ENCODE measurements at places on chromosomes 5 and 9. TPM values are rescaled to one million over a fixed set of nuclear protein-coding genes. Genes with fewer than 3 reads are reported as not detected.
A peak's percentile ranks its signal among the peaks of the same experiment; 100 is the strongest.

DNA sequence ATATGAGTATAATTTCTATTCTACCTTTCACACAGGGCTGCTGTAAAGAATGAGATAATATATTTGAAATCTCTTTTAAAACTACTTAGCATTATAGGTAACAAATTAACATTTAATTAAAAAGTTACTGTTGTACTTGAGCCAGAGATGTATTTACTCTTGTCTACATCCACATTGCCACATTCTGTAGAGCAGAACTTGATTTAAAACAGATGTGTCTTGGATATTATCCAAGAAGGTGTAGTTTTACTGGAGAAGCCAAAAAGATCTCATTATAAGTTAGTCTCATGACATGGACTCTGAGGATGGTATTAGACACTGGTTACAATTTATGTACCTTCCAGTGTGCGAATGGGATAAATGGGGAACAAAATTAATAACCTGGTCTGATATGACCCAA is 293.1 kb upstream of the CCNH start:
- no peak overlapping the region for H3K4me3 ChIP-seq
- H3K27ac ChIP-seq: no peak overlapping the region
- H3K27me3 ChIP-seq: no peaks in the 10 kb centered on the region
- DNase-seq: no peak
- no peaks in the 10 kb centered on the region for H3K4me1 ChIP-seq
- H3K36me3 ChIP-seq: no peaks in the 10 kb centered on the region

- H3K27me3 ChIP-seq: no peaks in the 10 kb centered on the region
- no peaks in the 10 kb centered on the region for H3K36me3 ChIP-seq
- H3K4me1 ChIP-seq: no peaks in the 10 kb centered on the region
- no peak overlapping the region for H3K4me3 ChIP-seq
Observed at GRCh38 chr5:16245956-16246355, 66.4 kb upstream of the MARCHF11 start.

Gene KCNN2
- total RNA-seq: 2.2 TPM

DNA sequence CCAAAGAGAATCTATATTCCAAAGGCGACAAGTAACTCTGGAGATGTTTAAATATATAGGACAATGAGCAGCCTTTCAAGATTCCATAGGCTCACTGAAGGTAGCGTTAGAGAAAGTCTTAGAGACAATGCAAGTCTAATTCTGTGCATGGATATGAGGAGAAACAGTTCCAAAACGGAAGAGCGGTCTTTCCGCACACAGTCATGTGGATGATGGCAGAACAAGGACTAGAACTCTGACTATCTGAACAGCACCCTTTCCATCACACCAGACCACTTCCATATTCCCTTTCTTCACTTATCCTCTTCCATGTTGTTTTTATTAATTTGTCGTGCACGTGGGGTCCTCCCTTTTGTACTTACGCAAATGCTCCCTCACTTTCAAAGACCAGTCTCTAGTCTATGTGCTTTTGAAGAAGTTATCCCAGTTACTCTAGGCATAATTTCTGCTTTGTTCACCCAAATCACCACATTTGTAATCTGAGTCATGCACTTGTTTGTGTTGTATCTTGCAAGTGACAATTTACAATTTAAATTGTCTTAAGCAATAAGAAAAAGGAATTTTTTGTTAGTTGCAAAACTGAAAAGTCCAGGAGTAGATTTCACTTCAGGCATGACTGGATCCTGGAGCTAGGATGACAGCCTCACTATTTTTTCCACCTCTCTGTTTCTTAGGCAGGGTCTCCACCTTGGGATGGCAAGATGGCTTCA is 116.0 kb upstream of the ADRA1B start:
- H3K36me3 ChIP-seq: no peaks in the 10 kb centered on the region
- no peaks in the 10 kb centered on the region for H3K4me1 ChIP-seq
- H3K27me3 ChIP-seq: peaks cover 3% of the 10 kb centered on the region
- no peak overlapping the region for H3K4me3 ChIP-seq
- DNase-seq: peak; percentile 18
- no peak overlapping the region for H3K27ac ChIP-seq

Gene FNBP1
- 15.4 TPM for total RNA-seq

Gene IL13
- not detected for total RNA-seq

DNA sequence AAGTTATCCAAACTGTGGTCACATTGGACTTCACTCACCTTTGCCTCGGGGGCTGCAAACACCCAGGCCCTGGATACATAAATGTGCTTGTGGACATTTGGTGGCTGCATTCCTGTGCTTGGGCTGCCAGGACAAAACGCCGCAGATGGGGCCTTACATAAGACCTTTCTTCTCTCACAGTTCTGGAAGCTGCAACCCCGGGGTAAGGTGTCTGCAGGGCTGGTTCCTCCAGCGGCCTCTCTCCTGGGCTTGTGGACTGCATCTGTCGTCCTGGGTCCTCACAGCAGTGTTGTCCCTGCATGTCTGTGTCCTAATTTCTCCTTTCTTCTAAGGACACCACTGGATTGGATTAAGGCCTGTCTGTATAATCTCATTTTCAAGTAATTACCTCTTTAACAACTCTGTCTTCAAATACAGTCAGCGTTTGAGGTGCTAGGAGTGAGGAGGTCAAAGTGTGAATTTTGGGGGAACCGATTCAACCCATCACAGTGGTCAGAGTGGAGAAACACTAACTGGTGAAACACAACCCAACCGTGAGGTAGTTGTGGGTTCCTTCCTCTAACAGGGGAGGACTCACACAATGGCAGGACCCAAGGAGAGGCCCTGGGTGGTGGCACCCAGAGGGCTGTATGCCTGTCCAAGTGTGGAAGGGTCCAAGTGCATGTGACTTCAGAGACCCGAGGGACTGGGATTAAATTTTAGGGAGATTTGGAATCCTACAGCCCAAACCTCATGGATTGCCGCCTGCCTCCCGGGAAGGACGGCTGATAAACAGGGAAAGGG is 415.6 kb downstream of the IRX2 start:
- H3K4me1 ChIP-seq: no peaks in the 10 kb centered on the region
- H3K27ac ChIP-seq: no peak overlapping the region
- DNase-seq: no peak
- no peak overlapping the region for H3K4me3 ChIP-seq

DNA sequence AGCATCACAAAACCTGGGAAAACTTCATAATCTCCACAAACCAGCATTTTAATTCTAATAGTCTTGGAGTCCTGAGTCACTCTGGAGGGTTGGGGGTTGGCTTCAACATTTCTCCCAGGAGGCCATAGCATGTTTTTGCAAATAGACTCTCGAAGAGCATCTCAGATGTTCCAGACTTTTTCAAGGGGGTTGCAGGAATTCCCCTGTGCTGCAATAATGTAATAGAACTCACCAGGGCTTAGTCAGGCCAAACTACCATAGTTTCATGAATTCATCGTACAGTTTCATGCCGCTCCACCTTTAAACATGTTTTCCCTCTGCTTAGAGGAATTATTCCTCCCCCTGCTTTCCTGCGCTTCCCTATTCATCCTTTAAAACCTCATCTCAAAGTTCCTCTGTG is 499.5 kb upstream of the KLF4 start:
- no peak overlapping the region for H3K27ac ChIP-seq
- no peak overlapping the region for H3K4me3 ChIP-seq
- no peaks in the 10 kb centered on the region for H3K36me3 ChIP-seq
- H3K4me1 ChIP-seq: no peaks in the 10 kb centered on the region

GRCh38 chr5:139651853-139652787 is 4.0 kb downstream of the CXXC5 start:
- H3K36me3 ChIP-seq: no peaks in the 10 kb centered on the region
- no peaks in the 10 kb centered on the region for H3K27me3 ChIP-seq
- H3K4me3 ChIP-seq: peak overlapping the region; percentile 17
- peak overlapping the region; percentile 86 for H3K27ac ChIP-seq
- peak; percentile 94 for DNase-seq

DNA sequence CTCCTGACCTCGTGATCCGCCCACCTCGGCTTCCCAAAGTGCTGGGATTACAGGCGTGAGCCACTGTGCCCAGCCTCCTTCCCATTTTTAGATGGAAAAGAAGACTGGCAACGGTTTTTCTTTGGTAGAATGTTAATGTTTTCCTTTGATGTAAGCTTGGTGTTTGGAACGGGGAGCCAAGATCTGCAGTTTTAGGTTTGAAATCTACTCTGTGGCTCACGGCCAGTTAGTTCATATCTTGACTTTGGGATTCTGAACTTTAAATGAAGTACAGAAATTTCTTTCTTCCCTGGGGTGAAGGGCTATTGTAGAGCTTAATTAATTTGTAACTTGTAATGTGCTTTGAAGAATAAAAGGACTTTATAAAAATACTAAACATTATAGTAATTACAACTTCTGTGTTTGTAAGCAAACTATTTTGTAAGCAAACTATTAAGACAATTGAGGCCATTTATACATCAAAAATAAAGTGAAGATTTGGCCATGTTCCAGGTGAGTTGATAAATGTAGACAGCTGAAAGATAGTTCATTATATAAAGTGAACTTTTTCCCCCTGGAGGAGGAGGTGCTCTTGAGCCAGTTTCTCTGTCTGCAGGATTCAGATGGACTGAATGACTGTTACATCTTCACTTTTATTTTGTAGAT is 117.1 kb upstream of the TUT7 start:
- no peaks in the 10 kb centered on the region for H3K36me3 ChIP-seq
- H3K4me1 ChIP-seq: no peaks in the 10 kb centered on the region
- no peak overlapping the region for H3K27ac ChIP-seq
- DNase-seq: no peak
- H3K27me3 ChIP-seq: no peaks in the 10 kb centered on the region

DNA sequence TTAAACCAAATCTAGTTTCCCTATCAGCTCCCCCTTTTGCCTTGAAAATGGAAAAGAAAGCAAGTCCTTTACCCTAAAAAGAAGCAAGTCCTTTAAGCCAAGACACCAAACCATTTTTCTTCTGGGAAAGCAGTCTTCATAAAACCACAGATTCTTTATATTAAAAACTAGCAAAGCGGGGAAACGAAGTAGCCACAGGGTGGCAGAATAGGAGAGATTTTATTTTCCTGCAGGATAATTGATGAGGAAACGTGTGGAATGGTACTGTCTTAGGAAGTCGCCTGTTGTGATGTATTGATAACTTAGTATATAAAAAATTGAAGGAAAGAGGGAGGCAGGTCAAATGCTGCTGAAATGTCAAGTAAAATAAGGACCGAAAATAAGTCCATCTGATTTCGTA is 41.1 kb downstream of the ZNF883 start:
- no peak overlapping the region for H3K27ac ChIP-seq
- DNase-seq: no peak
- no peak overlapping the region for H3K4me3 ChIP-seq
- H3K27me3 ChIP-seq: no peaks in the 10 kb centered on the region

GRCh38 chr5:155508673-155509072 is 495.1 kb downstream of the KIF4B start:
- no peaks in the 10 kb centered on the region for H3K4me1 ChIP-seq
- H3K27ac ChIP-seq: no peak overlapping the region
- no peak overlapping the region for H3K4me3 ChIP-seq
- H3K27me3 ChIP-seq: no peaks in the 10 kb centered on the region
- H3K36me3 ChIP-seq: no peaks in the 10 kb centered on the region
- no peak for DNase-seq

DNA sequence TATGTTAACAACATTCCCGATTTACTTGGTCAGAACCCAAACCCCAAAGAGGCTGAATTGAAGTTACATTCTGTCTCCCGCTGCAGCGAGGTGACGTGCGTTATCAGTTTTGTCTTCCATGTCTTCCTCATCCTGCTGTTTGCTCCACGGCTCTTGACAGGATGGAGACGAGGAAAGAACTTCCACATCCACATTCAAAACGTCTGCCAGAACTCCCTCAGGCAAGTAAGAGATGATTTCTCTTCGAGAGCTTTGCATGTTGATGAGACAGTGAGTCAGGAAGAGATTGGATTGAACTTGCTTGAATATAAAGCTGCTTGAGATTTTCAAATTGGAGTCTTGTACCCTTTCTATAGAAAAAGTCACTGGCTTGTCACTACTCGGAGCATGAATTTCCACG is 242.6 kb downstream of the AUH start:
- H3K27ac ChIP-seq: peak overlapping the region; percentile 99
- peak overlapping the region; percentile 19 for H3K4me3 ChIP-seq
- DNase-seq: peak; percentile 77
- no peaks in the 10 kb centered on the region for H3K36me3 ChIP-seq
- peaks cover 21% of the 10 kb centered on the region for H3K4me1 ChIP-seq

DNA sequence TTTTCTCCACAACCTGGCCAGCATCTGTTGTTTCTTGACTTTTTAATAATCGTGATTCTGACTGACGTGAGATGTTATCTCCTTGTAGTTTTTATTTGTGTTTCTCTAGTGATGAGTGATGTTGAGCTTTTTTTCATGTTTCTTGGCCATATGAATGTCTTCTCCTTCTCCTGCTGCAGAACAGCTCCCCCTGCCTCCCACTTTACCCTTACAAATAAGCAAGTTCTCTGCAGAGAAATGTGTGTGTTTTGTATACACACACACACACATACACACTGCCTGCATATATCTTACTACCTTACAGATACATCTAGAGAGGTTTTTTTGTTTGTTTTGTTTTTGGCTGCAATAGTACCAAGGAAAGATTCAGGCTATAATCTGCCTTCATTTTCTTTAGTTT is 88.7 kb upstream of the PHF24 start:
- peak; percentile 19 for DNase-seq
- no peaks in the 10 kb centered on the region for H3K4me1 ChIP-seq
- H3K4me3 ChIP-seq: no peak overlapping the region
- no peaks in the 10 kb centered on the region for H3K27me3 ChIP-seq
- H3K36me3 ChIP-seq: no peaks in the 10 kb centered on the region
- no peak overlapping the region for H3K27ac ChIP-seq

DNA sequence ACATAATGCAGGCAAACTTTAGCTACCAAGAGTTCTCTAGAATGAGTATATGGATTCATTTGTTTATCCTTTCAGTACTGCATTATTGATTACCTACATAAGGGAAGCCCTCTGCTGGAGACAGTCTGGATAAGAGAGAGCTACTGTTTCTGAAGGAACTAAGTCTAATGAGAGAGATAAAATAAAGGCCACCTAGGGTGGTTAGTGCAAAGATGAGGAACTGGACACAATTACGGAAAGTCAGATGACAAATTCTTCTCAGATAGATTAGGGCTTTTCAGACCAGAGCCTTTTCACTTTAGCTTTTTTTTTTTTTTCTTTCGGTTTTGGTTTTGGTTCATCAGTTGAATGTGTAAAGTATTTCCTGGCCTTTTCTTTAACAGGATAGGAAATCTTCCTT is 31.3 kb downstream of the ISOC1 start:
- no peaks in the 10 kb centered on the region for H3K4me1 ChIP-seq
- DNase-seq: no peak
- H3K27ac ChIP-seq: no peak overlapping the region
- no peak overlapping the region for H3K4me3 ChIP-seq
- no peaks in the 10 kb centered on the region for H3K27me3 ChIP-seq

Gene SAPCD2
- total RNA-seq: 3.4 TPM

GRCh38 chr9:37806271-37806670 is 5.7 kb downstream of the DCAF10 start:
- peaks cover 8% of the 10 kb centered on the region for H3K36me3 ChIP-seq
- no peak overlapping the region for H3K27ac ChIP-seq
- H3K27me3 ChIP-seq: no peaks in the 10 kb centered on the region
- H3K4me1 ChIP-seq: peaks cover 4% of the 10 kb centered on the region
- H3K4me3 ChIP-seq: no peak overlapping the region
